ENCODE measurements at places on chromosomes 11 and 22.

- DNase-seq: no peak
These were observed 28.6 kb downstream of the MMP20 start for GRCh38 chr11:102596578-102596977.

DNA sequence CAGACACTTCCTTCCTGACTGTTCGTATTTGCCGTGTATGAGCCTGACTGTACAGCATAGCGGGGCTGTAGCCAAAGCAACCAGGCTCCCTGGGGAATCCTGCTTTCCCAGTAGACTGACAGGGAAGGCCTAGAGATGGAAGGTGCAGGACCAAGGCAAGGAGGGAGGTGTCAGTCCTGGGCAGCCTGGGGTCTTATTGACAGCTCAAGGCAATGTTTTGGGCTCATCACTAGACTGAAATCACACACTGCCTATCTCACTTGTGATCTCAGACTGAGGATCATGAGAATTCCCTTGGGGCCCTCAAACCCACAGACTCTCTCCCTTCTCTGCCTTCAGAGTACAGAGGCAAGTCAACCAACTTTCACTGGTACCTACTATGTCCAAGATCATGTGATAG lies 346.8 kb upstream of the NARS2 start:
- DNase-seq: no peak

DNA sequence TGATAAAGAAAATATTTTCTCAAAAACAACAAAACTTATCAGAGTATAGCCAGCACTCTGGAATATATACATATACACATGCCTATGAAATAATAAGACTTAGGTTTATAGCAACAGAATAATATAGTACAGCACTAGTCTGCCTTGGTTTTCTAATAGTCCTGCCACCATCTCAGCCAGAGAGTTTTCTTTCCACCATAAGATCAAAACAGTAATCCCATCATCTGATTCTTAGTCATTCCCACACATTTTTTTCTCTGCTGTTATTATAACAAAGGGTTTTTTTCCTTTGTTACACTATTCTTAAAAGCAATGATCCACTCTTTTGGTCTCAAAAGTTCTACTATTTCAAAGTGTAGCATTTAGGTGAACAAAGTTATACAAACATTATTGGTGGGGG lies 15.1 kb downstream of the MTMR2 start:
- peak; percentile 37 for DNase-seq

DNA sequence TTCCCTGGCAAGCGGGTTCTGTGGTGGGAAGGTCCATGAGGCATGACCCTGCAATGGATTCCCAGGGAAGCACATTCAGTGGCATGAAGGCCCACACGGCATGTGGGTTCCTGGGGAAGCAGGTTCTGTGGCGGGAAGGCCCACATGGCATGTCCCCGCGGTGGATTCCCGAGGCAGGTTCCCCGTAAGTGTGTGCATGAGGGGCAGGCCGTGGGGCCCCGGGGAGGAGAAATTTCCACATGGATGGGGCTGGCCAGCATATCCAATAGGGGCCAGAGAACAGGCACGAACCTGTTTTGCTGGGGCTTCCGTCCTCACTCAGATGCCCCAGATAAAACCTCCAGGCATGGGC lies 83.7 kb downstream of the PHF21B start:
- no peak for DNase-seq

- no peak for DNase-seq
These were observed 1338.4 kb downstream of the TBC1D22A start for GRCh38 chr22:48100685-48101417.

DNA sequence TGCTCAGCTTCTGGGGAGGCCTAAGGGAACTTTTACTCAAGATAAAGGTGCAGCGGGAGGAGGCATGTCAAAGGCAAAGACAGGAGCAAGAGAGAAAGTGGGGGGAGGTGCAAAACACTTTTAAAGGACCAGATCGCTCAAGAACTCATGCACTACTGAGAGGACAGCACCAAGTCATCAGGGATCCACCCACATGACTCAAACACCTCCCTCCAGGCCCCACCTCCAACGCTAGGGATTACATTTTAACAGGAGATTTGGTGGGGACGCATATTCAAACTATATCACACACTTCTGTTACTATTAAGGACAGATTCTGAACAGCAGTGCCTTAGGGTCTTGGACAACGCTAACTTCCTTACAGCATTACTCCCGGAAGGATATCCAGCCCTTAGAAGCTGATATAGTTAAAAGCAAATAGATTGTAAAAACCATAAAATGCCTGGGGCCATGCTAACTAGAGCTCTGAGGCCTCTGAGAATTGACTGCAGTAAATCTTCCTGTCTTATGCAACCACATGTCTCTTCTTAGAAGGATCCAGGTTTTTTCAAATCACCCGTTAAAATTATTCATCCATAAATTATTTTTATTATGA lies 16.7 kb upstream of the ZC3H12C start:
- no peak for DNase-seq

GRCh38 chr11:64631675-64632074 lies 40.7 kb downstream of the SLC22A12 start:
- no peak for DNase-seq

GRCh38 chr11:65776196-65776595 lies 4.6 kb downstream of the AP5B1 start:
- DNase-seq: no peak

GRCh38 chr22:44918925-44919392 lies 90.8 kb downstream of the PHF21B start:
- DNase-seq: no peak

DNA sequence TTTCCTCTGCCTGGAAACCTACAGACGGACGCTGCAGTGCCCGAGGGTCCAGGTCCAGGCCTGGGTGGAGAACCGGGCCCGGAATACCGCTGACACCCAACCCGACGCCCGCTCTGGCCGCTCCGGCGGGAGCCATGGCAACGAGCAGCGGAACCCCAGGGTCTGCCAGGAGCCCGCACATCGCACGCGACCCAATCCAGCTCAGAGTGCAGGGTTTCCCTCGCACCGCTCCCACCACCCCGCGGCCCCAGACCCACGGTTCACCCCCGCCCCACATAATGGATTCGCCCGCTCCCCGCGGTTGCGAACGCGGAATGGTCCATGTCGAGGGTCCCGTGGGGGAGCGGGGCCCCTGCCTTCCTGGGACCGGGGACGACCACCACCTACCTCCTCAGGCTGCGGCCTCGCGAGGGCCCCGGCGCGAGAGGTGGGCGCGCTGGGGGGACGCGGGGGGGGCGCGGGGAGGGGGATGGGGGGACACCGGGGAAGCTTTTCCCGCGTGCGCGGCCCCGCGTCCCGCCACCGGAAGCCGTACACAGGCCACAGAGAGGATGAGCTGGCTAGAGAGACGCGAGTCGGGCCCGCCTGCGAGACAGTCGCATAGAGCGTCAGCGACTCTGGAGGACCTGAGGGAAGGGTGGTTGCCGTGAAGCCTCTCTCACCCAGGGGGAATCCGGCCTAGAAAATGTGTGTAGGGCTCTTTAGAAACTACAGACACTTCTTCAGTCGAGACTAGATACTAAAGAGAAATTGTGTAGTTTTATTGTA lies at the start of gene SSRP1:
Gene SSRP1 (minus strand): TSS at position 550 of the 768 bp plus-strand sequence. CDS start 771 bp downstream, outside the sequence.
- peak; percentile 83 for DNase-seq

DNA sequence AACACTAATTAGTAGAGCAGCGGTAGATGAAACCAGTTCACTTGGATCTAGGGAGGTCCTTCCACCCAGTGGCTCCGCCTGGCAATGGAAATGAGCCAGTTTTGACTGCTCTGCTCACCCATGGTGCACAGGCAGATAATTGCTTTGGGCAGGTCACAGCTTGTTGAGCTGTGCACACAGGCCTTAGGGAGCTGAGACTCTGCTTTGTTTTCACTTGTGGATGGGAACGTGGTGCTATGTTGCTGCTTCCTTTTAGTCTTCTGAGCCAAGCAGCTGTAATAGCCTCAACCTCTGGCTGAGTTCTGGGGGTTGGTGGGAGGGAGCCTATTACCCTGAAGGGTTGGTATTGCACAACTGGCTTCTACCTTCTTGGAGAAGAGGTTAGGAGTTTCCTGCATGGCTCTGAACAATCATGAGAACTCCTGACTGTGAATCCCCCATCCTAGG lies 262.3 kb upstream of the MTNR1B start:
- no peak for DNase-seq

DNA sequence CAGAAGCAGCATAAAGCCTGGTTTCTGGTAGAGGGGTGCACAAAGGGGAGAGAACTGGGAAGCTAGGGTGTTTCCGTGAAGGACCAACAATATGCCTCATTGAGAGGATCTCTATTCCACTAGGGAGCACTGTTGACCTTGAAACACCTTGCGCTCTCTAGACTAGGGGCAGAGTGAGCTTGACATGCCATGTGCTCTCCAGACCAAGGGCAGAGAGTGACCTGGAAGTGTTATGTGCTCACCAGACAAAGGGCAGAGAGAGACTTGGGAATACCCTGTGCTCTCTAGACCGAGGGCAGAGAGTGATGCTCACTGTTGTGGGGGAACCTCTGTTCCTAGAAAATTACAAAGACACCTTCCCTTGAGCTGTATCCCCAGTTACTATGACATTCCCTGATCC lies 15.2 kb upstream of the EI24 start:
- no peak for DNase-seq

- DNase-seq: no peak
These were observed 50.0 kb downstream of the IGLL1 start for GRCh38 chr22:23530106-23530505.

DNA sequence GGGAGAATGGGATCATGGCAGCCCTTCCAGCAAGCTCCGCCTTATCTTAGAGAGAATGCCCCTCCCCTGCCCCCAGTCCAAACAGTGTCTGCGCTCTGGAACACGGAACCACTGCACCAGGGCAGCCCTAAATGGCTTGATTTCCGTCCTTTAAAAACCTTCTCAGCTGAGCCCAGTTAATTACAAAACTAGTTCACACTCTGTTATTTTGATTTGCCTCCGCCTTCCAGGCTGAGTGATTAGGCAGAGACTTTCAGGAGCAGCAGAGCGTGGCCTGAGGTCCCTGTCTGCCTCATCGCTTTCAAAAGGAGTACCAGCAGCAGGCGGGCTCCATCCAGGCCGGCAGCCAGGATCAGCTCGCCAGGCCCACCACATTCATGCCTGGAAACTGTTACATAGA lies 313.0 kb downstream of the BRD1 start:
- no peak for DNase-seq

DNA sequence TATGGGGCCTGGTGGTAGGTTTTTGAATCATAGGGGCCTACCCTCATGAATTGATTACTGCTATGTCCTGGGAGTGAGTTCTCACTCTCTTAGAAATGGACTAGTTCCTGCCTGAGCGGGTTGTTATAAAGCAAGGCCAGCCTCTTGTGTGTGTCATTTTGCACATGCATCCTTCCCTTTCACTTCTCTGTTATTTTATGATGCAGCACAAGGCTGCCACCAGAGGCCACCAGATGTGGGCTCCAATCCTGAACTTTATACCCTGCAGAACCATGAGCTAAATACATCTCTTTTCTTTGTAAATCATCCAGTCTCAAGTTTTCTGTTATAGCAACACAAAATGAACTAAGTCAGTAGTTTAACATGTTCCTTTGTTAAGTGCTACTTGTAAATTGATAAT lies 251.4 kb downstream of the BLID start:
- DNase-seq: no peak

DNA sequence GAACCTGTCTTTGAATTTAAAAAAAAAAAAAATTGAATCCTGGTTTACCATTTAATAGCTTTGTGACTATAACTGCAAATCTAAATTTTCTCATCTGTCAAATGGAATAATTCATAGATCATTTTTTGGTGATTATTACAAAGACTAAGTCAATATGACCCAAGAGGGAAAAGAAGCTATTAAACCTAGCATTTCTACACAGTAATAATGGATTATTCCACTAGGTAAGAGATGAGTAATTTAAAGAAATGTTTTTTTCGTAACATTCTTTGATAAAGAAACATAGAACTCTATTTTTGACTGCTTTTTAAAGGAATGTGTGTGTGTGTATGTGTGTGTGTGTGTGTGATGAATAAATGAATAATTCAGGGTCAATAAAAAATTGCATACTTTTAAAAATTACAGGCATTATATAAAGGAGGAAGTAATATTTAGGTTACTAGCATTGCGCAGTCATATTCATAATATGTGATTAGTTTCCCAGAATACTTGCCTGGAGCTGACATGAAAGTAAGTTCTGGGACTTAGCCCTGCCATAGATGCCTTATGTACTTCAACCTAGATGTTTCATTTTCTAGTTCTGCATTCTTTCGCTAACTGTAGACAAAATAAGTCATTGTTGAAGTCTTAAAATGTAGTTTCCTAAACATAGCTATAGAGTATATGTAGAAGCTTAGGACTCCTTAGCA lies 72.9 kb downstream of the TMEM135 start:
- DNase-seq: peak; percentile 4

DNA sequence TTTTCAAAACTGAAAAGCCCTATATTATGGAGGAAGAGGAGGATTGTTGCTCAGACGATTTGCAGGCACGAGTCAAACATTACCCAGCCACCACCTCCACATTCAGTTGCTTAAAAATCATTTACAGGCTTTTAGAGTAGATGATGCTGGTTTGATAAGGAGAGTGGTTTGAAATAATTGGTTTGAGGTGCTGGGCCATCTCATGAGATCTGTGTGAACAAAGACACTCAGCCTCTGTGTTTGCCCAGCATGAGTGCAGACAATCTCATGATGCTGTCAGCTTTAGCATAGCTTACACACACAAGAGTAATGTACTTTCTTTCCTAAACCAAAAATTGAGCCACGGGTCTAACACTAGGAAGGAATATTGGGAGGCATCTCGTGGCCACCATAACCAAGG lies 4.3 kb downstream of the SLC43A3 start:
- DNase-seq: no peak

DNA sequence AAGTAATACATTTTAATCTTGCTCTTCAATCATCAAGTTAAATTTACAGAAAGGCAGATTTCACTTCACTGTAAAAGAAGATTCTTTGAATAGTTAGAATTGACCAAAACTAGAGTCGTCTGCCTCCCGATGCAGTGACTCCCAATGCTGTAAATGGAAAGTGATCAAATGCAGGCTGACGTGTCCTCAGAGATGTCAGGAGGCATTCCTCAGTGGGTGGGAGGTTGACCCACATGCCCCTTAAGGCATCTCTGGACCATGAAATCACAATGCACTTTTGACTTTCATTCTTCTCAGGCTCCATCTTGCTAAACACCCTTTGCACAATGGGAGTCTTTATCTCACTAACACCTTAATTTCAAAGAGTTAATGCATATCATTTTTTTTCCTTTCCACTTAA lies 19.0 kb upstream of the CECR2 start:
- peak; percentile 35 for DNase-seq

DNA sequence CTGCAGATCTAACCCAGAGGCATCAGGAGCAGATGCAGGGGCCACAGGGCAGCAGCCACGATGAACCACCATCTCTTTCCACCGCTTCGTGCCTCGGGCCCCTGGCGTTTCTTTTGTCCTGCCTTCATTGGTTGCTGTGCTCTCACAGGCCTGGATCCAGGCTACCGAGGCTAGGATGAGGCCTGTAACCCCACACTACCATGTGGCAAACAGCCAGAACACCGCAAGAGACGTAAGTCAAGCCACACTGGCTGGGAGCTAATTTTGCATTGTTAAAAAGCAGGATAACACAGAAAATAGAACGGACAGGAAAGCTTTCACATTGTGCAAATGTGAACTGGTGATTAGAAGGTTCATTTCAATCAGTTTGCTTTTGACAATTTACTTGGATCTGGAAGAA lies 15.7 kb upstream of the ARFGAP3 start:
- DNase-seq: no peak

- DNase-seq: peak; percentile 88
These were observed 86.8 kb upstream of the TEAD1 start for GRCh38 chr11:12587333-12587991.

- DNase-seq: no peak
These were observed 508.1 kb downstream of the TMEM135 start for GRCh38 chr11:87545858-87546257.
